ENCODE measurements at places on chromosomes 3 and 15.

- no peak for DNase-seq
These were observed 12.7 kb upstream of the SACM1L start for GRCh38 chr3:45676325-45677032.

DNA sequence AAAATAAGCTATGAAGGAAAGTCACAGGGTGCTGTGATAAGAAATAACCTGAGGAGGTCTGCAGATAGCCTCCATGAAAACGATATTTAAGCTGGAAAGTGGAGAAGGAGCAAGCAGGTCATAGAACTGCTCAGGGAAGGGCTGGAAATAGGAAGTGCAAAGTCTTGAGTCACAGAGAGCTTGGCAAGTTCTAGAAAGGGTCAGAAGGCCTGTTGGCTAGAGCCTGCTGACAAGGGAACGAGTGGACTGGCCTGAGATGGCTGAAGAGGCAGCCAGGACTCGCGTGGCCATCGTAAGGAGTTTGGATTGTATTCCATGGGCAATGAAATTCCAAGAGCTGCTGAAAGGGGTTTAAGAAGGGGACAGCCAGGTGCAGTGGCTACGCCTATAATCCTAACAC lies 64.7 kb upstream of the IL12A start:
- no peak for DNase-seq

GRCh38 chr3:14267976-14268375 lies 89.4 kb downstream of the LSM3 start:
- no peak for DNase-seq

- no peak for DNase-seq
These were observed 52.9 kb upstream of the WNT7A start for GRCh38 chr3:13932578-13933295.

DNA sequence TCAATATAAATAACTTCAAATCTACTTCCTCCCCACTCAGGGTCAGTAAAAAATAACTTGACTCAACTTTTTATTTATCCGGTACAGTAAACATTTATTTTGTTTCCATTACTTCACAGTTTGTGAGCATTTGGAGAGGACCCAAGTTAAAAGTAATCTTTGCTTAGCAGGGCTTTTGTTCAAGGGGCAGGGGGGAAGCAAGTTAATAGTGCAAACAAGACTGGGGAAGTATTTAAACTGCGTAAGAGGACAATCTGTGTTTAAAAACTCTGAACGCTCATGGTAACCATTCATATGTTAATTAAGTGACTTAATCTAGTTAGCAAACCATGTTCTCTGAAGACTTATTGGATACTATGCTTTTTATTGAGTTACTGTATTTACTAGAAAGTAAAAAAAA lies 346.2 kb downstream of the SLC9A9 start:
- no peak for DNase-seq

GRCh38 chr15:101063212-101063611 lies 144.1 kb downstream of the LRRK1 start:
- DNase-seq = no peak

- no peak for DNase-seq
These were observed 25.6 kb downstream of the DCUN1D1 start for GRCh38 chr3:182954553-182955235.

DNA sequence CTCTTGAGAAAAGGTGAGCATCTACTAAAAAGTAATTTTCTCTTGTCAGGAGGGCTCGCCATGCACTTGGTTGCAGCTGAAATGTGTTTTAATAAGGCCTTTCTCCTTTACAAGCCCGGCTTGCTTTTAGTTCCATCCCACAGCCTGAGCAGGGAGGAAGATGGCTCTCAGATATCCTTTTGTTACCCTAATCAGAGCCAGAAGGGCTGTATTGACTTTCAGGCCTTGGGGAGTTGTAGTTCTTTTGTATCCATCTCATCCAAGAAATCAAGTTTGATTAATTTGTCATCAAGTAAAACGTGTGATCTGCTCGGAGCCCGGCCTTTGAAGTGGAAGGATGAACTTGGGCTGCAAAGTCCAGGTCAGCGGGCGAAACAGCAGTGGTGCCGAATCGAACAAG lies 52.9 kb downstream of the EIF4E3 start:
- DNase-seq = no peak

GRCh38 chr15:26521691-26522198 lies 251.1 kb downstream of the GABRB3 start:
- DNase-seq = no peak

DNA sequence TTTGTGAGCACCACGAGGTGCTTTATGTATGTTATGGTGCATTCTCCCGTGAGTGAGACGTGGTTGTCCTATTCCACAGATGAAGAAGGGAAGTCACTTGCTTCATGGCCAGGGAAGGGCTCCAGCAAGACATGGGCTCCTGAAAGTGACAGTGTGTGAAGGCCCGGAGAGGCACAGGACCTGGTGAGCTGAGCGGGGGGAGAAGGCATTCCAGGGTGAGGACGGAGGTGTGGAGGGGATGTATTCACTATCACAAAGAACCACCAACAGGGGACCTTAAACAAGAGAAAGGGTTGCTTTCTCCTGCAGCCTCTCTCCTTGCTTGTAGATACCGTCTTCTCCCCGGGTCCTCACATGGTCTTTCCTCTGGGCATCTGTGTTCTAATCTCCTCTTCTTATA lies 139.1 kb downstream of the FBLN2 start:
- no peak for DNase-seq

GRCh38 chr3:12556690-12557472 lies at the start of gene MKRN2:
Gene MKRN2, plus strand, starts transcription at chr3:12557087. Its CDS starts 64 bp downstream, at chr3:12557151.
- peak; percentile 76 for DNase-seq

- no peak for DNase-seq
These were observed 34.4 kb downstream of the RAF1 start for GRCh38 chr3:12629560-12629959.

- no peak for DNase-seq
These were observed 375.6 kb upstream of the TPRG1 start for GRCh38 chr3:188796122-188796631.

- DNase-seq = no peak
These were observed 9.1 kb downstream of the EOMES start for GRCh38 chr3:27713078-27713423.

DNA sequence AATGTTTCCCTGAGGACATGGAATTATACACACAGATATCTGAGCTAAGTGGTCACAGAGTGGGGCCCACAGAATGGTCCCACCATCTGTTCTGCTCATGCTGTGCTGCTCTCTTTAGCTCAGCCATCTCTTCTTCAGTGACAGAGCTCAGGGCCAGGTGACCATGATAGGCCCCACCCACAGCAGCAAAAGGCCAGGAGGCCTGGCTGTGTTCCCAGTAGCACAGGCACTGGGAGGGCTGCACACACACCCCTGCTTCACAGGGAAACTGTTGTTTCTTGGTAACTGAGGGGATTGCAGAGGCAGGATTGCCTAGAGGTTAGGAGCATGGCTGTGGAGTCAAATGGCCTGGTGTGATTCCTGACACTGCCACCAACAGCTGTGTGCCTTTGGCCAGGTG lies 4.8 kb upstream of the FBXW12 start:
- DNase-seq = peak; percentile 57

- peak; percentile 44 for DNase-seq
These were observed 91.9 kb downstream of the MB21D2 start for GRCh38 chr3:192825657-192826200.

GRCh38 chr15:100869151-100869999 lies 10.3 kb upstream of the ALDH1A3 start:
- no peak for DNase-seq
